NCI-H345 (cell line): ENCODE measurements at places on chromosomes 6 and 20.
A peak's percentile ranks its signal among the peaks of the same experiment; 100 is the strongest.

DNA sequence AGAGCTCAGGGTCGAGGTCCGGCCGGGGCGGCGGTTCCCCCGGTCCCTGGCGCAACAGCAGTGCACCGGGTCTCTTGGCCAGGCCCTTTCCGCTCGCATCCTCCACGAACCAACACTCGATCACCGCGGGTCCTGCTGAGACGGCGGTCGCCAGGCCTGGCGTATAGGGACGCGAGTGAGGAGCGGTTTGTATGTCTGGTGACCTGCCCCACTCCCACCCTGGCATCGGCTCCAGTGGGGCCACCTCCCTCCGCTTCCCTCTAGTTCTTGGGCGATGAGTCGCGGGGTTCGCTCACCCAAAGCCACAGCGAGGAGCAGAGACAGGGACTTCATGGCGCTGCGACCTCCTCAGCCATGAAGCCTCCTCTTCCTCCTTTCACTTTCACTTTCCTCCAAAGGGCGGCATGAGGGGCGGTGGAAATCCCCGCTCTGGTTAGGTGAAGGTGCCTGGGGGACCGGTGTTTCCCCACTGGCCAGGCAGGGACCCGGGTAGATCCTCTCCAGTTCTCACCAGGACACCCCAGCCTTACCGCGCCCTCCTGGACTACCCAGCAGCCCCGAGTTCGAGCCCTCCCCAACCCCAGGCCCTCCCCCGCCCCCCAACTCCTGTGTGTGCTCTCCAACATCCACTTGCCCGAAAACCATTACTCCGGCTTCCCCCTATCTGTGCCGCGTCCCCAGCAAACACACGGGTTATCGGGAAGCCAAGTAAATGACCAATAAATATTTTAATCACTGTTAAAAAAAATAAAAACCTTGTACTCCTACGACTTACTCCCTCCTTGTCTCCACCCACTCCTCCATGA lies at the start of gene TAPBP:
TAPBP (minus strand) TSS at position 370 of the 806 bp plus-strand sequence; CDS start at position 333, 37 bp downstream.
- peak; percentile 39 for DNase-seq

DNA sequence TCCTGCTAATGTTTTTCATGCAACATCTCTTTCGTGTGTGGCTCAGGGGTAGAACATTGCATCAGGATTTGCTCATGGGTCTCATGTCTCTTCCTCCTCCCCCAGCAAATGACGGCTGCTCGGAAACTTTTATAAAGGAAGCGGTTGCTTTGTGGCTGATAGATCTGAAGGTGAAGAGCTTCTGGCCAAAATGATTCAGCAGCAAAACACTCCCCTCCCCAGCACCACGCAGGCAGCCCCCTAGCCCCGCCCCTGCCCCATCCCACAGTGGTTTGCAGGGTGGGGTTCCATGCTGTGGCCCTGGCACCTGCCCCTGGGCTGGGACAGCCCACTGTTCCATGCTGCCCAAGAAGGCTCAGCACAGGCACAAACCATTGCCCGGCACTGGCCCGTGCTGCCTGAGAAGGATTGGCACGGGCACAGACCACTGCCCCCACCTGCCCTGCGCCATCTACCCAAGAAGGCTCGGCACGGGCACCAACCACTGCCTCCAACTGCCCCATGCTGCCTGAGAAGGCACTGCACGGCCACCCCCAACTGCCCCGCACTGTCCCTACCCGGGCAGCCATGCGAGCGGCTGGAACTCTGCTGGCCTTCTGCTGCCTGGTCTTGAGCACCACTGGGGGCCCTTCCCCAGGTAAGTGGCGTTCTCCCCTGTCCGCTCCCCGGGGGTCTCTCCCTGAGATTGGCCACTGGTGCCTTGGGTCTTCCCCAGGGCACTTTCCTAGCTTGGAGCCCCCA lies at the start of gene CST7:
CST7 (plus strand) TSS at position 331 of the 741 bp plus-strand sequence; CDS start at position 568, 237 bp downstream.
- DNase-seq: no peak

GRCh38 chr6:41199552-41200246 lies 1.2 kb downstream of the TREML2 start:
- DNase-seq: no peak

- no peak for DNase-seq
Observed at GRCh38 chr6:125781314-125781868, 9.4 kb upstream of the NCOA7 start.

DNA sequence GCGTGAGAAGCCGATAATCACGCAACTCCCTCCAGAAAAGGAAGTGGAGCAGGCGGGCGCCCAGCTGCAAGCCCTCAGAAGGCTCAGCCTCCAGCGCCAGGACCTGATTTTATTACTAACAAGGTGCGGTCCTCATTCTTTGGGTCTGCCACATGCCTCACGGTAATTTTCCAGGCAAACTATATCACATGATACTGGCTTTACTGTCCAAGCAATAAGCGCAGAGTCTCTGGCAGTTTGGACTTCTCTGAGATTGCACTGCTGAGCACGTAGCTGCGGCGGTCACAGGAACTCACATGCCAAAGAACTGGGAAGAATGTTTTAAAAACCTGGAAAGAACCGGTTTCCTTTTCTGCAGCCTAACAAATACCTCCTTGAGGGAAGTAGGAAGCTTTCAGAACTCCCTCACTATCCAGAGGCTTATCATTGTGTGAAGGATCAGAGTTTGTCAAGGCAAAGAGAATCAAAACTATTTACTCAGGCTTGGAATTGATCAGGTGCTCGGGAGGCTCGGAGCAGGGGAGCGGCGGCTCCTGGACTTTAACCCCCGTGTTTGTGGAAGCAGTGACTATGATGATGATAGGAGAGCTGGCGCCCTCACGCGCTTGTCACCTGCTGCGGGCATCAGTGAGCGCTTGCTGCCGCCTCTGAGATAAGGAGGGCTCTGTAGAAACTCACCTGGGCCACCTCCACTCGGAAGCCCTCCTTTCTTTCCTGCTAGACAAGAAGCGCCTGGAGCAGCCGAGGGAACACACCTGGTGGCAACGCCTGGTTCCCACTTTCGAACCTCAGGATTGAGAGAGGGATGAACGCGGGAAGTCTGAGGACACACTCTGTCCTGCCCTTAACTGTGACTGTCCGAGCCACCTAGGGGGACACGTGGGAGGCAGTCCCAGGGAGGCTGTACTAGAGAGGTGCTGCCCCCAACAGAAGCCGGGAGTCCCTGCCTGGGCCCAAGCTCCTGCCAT lies 27.2 kb upstream of the SYNJ2 start:
- no peak for DNase-seq

DNA sequence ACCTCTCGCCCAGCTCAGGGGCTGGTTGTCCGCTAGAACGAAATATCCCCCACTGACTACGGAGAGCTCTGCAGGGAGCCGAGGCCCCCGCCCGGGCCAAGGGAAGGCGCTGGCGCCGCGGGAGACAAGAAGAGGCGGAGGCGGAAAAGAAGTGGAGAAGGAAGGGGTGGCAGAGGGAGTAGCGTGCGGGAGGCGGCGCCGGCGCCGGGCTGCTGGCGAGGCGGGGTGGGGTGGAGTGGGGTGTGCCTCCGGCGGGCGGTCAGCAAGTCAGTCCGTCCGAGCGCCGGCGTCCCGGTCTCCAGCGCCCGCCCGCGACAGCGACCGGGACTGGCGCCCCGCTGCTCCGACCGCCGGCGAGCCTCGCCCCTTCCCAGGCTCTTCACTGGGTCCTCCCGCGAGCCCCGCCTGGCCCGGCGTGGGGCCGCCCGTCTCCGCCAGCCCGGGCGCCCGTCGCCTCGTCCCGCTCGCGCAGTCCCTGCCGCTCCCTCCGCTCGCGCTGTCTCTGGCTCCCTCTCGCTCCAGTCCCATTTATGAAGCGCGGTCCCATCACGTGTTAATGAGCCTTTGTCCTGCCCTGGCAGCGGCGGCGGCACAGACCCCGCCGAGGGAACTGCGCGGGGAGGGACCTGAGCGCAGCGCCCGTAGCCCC lies at the start of gene CNR1:
CNR1 (minus strand) TSS at position 504 of the 649 bp plus-strand sequence. CDS start 21,073 bp downstream, outside the sequence.
- DNase-seq: peak; percentile 73

GRCh38 chr6:148657048-148657447 lies 89.8 kb upstream of the UST start:
- no peak for DNase-seq

- no peak for DNase-seq
Observed at GRCh38 chr20:9412309-9412708, 102.1 kb upstream of the LAMP5 start.

GRCh38 chr6:170222498-170223471 lies 68.1 kb downstream of the DLL1 start:
- DNase-seq: peak; percentile 38

GRCh38 chr6:123575188-123575587 lies 61.6 kb downstream of the TRDN start:
- DNase-seq: no peak

GRCh38 chr6:113161018-113161315 lies 696.2 kb upstream of the MARCKS start:
- no peak for DNase-seq

DNA sequence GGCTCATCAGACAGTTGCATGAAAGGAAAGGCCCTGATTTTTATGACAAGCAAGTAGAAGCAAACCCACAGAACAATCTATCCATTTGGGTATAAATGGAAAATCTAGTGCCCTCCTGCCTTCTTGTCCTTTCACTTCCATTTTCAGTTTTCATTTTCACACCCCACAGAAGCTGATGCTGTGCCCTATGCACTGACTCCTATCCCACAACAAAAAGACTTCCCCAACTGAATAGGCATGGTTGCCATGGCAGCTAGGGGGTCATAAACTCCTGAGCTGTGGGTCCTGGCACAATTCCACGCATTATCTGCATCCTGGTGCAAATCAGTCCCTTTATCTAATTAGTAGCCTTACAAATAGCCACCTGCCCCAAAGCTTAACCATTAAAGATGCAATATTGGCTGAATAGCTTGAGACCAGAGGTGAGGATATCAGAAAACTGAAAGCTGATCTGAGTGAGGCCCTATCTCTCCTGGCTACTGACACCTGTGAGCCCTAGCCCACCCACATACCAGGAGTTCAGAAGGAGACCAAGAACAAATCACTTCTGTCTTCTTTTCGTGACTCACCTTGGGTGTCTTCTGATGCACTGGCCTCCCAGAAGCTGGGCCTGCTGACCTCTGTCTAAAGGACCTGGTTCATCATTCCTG lies 34.9 kb upstream of the HEY2 start:
- DNase-seq: no peak

DNA sequence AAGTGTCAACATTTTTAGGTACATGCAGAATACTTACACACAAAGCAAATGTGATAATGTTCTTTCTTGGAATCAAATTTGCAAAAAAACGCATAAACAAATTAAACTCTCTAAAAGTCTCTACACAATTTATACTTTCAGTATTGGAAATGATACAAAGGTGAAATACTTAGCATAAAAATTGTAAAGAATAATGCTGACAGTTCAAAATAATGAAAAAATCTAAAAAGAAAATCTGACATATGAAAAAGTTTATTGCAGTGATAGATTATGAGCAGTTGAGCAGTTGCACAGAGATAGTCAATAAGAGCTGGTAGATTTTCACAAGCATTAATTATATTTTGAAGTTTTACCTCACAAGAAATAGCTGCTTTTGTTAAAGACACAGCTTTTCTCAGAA lies 1176.4 kb upstream of the EYS start:
- DNase-seq: no peak

DNA sequence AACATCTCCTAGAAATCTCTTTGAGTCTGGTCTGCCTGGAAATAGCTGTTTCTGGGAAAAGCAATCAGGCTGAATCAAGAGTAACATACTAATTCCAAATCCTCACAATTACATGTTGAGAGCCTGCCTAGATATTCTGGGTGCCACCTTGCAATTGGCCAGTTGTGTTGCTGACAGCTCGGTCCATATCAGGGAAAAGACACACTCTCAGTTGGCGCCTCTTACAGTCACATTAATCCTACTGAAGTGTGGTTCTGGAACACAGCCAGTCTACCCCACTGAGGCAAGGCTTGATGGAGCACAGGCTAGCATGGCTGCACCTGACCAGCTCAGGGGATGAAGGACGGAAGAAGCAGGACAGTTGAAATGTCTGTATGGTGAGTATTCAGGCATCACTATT lies 121.4 kb upstream of the TAB2 start:
- DNase-seq: no peak

- DNase-seq: no peak
Observed at GRCh38 chr6:25418454-25419052, 139.4 kb downstream of the CARMIL1 start.

- no peak for DNase-seq
Observed at GRCh38 chr6:101259505-101259904, 134.0 kb upstream of the GRIK2 start.

GRCh38 chr20:57653910-57654309 lies 33.7 kb upstream of the ZBP1 start:
- DNase-seq: no peak

GRCh38 chr6:30075790-30076732 lies 492 bp upstream of the RNF39 start:
- DNase-seq: peak; percentile 9

DNA sequence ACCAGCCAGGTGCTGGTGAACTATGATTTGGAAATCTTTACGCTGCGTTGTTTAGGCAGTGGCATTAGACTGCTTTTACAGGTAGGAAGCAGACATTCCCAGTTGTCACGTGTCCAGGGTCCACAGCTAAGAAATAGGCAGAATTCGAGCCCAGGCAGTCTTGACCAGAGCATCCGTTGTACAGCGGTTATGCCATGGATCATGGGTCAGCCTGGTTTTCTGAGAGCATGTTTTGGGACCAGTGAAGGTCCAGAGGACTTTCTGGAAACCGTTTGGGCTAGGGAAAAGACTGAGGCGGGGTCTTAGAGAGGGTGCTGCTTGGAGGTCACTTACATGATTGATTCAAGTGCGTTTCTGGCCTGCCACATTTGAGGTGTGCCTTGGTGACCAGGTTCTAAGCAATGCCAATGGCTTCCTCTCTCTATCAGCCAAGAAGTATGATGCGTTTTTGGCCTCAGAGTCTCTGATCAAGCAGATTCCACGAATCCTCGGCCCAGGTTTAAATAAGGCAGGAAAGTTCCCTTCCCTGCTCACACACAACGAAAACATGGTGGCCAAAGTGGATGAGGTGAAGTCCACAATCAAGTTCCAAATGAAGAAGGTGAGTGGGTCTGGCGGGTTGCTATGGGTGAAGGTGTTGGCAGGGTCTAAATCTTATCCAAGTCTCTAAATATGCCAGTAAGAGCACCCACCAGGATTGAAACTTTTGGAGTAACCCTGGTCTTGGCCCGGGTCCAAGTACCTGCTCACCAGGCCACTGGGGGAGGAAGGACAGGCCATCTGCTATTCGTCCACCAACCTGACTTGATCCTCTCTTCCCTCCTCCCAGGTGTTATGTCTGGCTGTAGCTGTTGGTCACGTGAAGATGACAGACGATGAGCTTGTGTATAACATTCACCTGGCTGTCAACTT lies 1.8 kb downstream of the RPL10A start:
- DNase-seq: no peak

- DNase-seq: no peak
Observed at GRCh38 chr6:44254191-44255104, 2.9 kb downstream of the SLC35B2 start.

GRCh38 chr6:55445648-55446204 lies 118.5 kb downstream of the GFRAL start:
- no peak for DNase-seq

DNA sequence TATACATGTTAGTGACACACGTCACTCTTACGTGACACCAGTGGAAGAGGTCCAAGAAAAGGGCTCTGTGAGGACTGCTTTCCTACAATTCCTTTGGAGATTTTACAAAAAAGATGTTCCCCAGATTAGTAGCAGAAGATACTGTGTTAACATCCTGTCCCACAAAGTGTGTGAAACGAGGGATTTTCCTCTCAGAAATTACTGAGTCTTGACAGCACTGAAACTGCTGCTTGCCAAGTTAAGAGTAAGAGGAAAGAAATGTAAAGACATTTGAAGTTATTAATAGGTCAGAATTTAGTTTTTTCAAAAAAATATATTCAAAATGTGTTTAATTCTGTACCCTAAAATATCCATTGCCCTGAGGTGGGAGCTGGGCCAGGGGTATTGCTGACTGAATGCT lies 58.8 kb upstream of the MAP7 start:
- no peak for DNase-seq

GRCh38 chr6:13848522-13849150 lies 34.3 kb upstream of the MCUR1 start:
- no peak for DNase-seq
